Urinary bladder (tissue), 4 donors: ENCODE measurements at places on chromosomes 4 and X. TPM values are rescaled to one million over a fixed set of nuclear protein-coding genes. Genes with fewer than 3 reads are reported as not detected.

The CYSLTR1 gene
- 12.9 TPM for total RNA-seq

DNA sequence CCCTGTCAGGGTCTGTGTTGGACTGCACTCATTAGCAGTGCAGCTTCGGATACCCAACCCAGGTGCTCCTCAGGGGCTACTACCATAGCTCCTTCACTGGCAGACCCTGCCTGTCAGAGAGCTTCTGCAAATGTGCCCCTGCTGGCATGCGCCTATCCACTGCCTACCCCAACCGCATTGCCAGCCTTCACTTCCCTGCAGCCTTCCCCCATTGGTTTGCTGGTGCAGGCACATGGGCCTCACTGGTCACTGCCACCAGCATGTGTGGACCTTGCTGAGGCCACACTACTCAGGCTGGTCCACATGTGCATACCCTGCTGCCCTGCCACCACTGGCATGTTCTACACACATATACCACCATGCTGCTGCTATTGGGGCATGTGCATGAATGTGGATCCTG, 72.5 kb upstream of the MAGEH1 start:
- no peak for DNase-seq

The PRAF2 gene
- 4.3 TPM for total RNA-seq

- no peak for DNase-seq
Measured at GRCh38 chr4:87075876-87076275, 141.1 kb downstream of the AFF1 start.

The ERCC6L gene
- 3.8 TPM for total RNA-seq

DNA sequence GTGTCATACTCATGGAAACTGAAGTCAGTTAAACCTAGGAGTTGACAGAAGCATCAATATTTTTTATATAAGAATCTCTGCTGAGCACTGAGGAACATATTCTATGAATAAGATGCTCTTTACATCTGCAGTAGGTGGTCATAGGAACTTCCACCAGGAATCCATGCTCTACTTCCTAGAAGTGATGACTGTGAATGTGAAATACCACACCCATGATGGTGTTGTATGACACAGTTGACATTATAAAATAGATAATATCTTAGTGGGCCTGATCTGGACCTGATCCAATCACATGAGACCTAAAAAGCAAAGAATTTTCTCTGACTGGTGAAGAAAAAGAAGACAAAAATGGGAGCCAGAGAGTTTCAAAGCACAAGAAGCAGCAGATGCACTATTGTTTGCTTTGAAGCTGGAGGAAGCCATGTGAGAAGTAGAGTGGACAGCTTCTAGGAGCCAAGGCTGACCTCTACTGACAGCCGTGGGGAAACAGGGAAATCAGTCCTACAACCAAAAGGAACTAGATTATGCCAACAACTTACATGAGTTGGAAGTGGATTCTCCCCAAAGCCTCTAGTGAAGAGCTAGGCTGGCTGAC, 68.6 kb upstream of the HS3ST1 start:
- DNase-seq: no peak

- no peak for DNase-seq
Measured at GRCh38 chrX:115652221-115652620, 91.2 kb downstream of the PLS3 start.

The GATA1 gene
- not detected for total RNA-seq
